CD4-positive, alpha-beta memory T cell (primary cell): ENCODE measurements at places on chromosomes 4 and X. TPM values are rescaled to one million over a fixed set of nuclear protein-coding genes. Genes with fewer than 3 reads are reported as not detected.

The IRF2 gene
- polyA plus RNA-seq: 72.6 TPM

The S100G gene
- not detected for polyA plus RNA-seq

The RAB9B gene
- polyA plus RNA-seq: 0.15 TPM

The RAB39B gene
- 7.9 TPM for polyA plus RNA-seq

The FAM9B gene
- polyA plus RNA-seq: not detected

The ETDB gene
- not detected for polyA plus RNA-seq

The IBSP gene
- polyA plus RNA-seq: not detected

The TRPC5OS gene
- not detected for polyA plus RNA-seq

The ANK2 gene
- polyA plus RNA-seq: not detected

The SMIM31 gene
- not detected for polyA plus RNA-seq

The BTC gene
- not detected for polyA plus RNA-seq

- H3K4me1 ChIP-seq: no peaks in the 10 kb centered on the region
Observed at GRCh38 chrX:132631579-132632232, 142.9 kb upstream of the MBNL3 start.

- H3K4me3 ChIP-seq: no peak overlapping the region
- no peak overlapping the region for H3K27ac ChIP-seq
- H3K4me1 ChIP-seq: no peaks in the 10 kb centered on the region
- H3K27me3 ChIP-seq: no peaks in the 10 kb centered on the region
Observed at GRCh38 chr4:58566260-58566659, 1456.1 kb upstream of the IGFBP7 start.

GRCh38 chr4:19823781-19824180, 427.9 kb upstream of the SLIT2 start:
- no peak for DNase-seq
- H3K4me1 ChIP-seq: no peaks in the 10 kb centered on the region
- no peaks in the 10 kb centered on the region for H3K36me3 ChIP-seq
- H3K4me3 ChIP-seq: no peak overlapping the region
- no peak overlapping the region for H3K27ac ChIP-seq

DNA sequence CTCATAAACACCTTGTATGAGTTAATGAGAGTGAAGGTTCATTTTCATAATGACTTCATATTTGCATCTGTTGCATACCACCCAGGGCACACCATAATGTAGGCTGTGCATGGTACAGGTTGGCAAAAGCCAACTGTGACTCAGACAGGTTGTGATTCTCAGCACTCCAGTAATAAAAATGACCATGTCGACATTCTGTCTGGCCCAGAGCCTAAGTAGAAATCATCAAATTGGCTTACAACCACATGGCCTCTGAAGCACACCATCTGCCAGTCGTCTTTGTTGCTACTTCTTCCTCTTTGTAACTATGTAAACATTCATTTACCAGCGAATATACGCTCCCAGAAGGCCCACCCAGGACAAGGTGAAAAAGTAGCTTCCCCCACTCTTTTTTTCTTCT, 459.5 kb downstream of the GASK1B start:
- H3K36me3 ChIP-seq: no peaks in the 10 kb centered on the region
- no peaks in the 10 kb centered on the region for H3K27me3 ChIP-seq
- no peak overlapping the region for H3K27ac ChIP-seq
- no peak for DNase-seq
- no peaks in the 10 kb centered on the region for H3K4me1 ChIP-seq
- no peak overlapping the region for H3K4me3 ChIP-seq

- H3K27me3 ChIP-seq: no peaks in the 10 kb centered on the region
- no peak overlapping the region for H3K27ac ChIP-seq
- DNase-seq: no peak
- H3K4me3 ChIP-seq: no peak overlapping the region
- no peaks in the 10 kb centered on the region for H3K4me1 ChIP-seq
Observed at GRCh38 chr4:62709618-62710252, 1509.6 kb downstream of the ADGRL3 start.

DNA sequence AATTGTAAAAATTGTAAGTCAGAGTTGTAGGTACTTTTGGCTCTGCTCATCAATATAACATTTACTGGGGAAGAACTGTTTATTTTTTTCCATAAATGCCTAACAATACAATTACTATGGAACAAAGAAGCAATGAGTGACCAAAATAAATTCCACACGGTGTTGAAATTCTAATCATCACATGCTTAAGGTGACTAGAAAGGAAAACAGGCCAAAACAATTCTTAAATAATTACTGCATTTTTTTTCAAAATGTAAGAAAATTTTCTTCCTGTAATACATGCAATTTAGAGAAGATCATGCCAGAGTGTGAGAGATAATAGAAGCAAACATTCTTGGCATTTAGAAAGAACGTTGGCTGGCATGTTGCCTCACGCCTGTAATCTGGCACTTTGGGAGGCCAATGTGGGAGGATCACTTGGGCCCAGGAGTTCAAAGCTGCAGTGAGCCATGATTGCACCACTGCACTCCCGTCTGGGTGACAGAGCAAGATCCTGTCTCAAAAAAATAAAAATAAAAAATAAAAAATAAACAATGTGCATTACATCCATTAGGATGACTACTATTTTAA, 22.5 kb downstream of the C4orf46 start:
- no peaks in the 10 kb centered on the region for H3K27me3 ChIP-seq
- H3K4me1 ChIP-seq: peaks cover 6% of the 10 kb centered on the region
- no peaks in the 10 kb centered on the region for H3K36me3 ChIP-seq
- no peak for DNase-seq

DNA sequence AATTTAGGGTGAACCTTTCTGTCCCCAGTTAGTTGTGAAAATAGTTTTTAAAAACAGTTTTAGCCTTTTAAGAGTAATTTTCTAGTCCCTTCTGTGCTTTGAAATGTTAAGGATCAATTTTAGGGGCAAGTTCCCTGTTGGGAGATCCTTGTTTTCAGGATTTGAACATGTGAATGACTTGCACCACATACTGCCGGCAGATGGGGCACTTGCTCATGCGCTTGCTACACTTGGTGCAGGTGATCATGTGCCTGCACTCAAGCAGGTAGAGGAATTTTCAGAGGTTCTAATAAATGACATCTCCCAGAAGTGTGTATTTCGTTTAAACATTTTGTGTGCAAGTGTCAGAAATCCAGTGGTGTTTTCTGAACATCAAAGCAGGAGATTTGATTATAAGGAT, 195.9 kb downstream of the CHM start:
- H3K27me3 ChIP-seq: no peaks in the 10 kb centered on the region
- H3K36me3 ChIP-seq: no peaks in the 10 kb centered on the region
- no peaks in the 10 kb centered on the region for H3K4me1 ChIP-seq
- H3K27ac ChIP-seq: no peak overlapping the region
- H3K4me3 ChIP-seq: no peak overlapping the region

DNA sequence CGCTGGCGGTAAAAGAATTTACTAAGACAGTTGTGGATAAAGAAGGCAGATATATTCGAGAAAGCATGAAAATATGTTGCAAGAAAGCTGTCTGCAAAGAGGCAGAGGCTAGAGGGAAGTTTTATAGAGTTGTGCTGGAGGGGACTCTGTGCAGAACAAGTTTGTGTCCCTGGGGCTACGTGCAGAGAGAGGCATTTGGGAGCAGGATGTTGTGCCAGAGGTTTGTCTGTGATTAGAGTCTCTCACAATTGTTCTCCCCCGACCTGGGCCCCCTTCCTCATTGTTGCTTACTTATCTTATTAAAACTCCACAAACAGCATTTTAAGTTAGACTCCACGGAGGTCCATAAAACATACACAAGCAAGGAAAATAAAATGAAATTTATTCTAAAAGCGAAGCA, 831.3 kb downstream of the NLGN4X start:
- DNase-seq: no peak
- H3K4me1 ChIP-seq: no peaks in the 10 kb centered on the region
- H3K36me3 ChIP-seq: no peaks in the 10 kb centered on the region
- H3K27ac ChIP-seq: no peak overlapping the region
- no peak overlapping the region for H3K4me3 ChIP-seq

- no peaks in the 10 kb centered on the region for H3K4me1 ChIP-seq
- H3K4me3 ChIP-seq: no peak overlapping the region
- DNase-seq: no peak
- H3K36me3 ChIP-seq: no peaks in the 10 kb centered on the region
Observed at GRCh38 chr4:3767570-3768288, 1.5 kb downstream of the ADRA2C start.

GRCh38 chr4:128636906-128637305, 172.6 kb upstream of the JADE1 start:
- H3K27me3 ChIP-seq: no peaks in the 10 kb centered on the region
- no peak overlapping the region for H3K27ac ChIP-seq
- no peaks in the 10 kb centered on the region for H3K36me3 ChIP-seq
- no peaks in the 10 kb centered on the region for H3K4me1 ChIP-seq
- no peak for DNase-seq

DNA sequence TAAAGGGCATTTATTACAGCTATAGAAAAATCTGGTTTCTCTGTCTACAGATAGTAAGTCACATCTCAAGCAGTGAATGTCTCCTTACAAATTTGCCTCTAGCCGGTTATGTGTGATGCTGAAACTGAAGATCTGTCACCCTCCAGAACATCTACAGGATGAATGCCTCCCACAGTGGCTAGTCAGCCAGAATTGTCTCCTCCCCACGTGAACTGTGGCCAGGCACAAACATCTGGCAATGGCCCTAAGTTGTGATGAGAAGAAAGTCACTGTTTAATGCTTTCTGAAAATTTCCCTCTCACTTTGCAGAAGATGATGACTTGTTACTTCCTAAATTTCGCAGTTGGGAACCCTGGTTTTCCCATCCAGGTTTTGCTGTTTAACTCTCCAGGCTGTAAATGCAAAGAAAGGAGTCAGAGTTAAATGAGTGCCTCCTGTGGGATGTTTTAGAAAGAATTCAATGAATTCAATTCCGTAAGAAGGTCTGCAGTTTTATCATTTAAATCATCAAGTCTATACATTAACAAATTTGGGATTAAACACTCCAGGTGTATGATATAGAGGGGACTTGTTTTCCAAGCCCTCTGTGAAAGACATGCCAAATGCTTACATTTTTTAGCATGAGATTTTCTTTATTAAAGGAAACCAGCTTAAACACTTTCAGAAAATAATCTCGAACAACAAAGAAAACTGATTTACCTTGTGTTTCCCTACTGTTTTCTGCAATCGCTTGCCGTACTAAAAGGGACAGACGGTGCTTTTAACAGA, 55.4 kb upstream of the TLR3 start:
- H3K36me3 ChIP-seq: no peaks in the 10 kb centered on the region
- no peak overlapping the region for H3K27ac ChIP-seq
- H3K4me1 ChIP-seq: no peaks in the 10 kb centered on the region
- DNase-seq: no peak
- H3K27me3 ChIP-seq: no peaks in the 10 kb centered on the region

GRCh38 chrX:48942895-48943294, 14.5 kb downstream of the OTUD5 start:
- no peak for DNase-seq
- H3K27ac ChIP-seq: peak overlapping the region; percentile 11
- H3K4me3 ChIP-seq: no peak overlapping the region
- H3K36me3 ChIP-seq: no peaks in the 10 kb centered on the region
- no peaks in the 10 kb centered on the region for H3K27me3 ChIP-seq

DNA sequence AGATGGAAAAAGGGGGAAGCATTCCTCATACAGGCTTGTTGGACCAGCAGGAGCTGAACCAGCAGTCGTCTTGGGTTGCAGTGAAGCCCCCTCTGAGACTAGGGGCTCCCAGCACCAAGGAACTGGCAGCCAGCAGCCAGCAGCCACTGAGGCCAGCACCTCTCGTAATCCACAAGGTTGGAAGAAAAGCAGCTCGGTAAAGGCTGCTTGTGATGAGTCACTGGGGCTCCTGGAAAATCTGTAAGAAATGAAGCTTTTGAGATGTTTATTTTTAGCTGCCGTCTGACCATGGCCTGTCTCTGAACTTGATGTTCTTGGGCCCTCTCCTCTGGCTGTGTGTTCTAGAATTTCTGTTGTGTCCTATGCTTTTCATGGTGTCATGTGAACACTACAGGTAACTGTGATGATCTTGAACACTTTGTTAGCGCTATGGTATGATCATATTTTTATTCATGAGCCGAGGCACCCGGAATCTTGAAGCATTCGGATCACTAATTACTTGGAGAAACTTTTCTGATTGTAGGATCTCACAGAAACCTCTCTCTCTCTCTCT, 18.6 kb downstream of the CLCN4 start:
- H3K36me3 ChIP-seq: no peaks in the 10 kb centered on the region
- H3K4me1 ChIP-seq: no peaks in the 10 kb centered on the region
- H3K27ac ChIP-seq: no peak overlapping the region
- DNase-seq: no peak

- H3K4me3 ChIP-seq: no peak overlapping the region
- H3K27me3 ChIP-seq: no peaks in the 10 kb centered on the region
- H3K36me3 ChIP-seq: no peaks in the 10 kb centered on the region
- no peaks in the 10 kb centered on the region for H3K4me1 ChIP-seq
- no peak for DNase-seq
Observed at GRCh38 chr4:85489273-85489981, 14.5 kb downstream of the ARHGAP24 start.

- H3K27ac ChIP-seq: no peak overlapping the region
- H3K4me1 ChIP-seq: peaks cover 12% of the 10 kb centered on the region
- DNase-seq: peak; percentile 73
- H3K36me3 ChIP-seq: no peaks in the 10 kb centered on the region
Observed at GRCh38 chr4:102449751-102450352, 51.3 kb upstream of the NFKB1 start.

DNA sequence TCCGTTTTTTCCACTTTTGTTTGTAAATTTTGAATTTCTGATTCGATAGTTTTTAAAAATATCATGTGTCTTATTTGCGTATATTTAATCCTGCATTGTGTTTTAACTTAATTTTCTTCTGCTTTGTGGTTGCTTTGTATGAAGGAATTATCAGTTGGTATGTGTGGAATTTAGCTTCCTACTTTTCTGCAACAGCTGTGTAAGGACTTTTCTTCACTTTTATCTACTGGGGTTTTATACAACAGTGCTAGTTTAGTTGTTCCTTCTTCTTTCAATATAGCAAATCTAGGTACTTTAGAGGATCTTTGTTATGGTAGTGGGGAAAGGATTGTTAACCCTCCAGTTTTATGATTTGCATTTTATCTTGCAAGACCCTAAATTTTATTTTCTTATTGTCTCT, 410.3 kb downstream of the CCSER1 start:
- no peak for DNase-seq
- H3K4me1 ChIP-seq: no peaks in the 10 kb centered on the region
- no peak overlapping the region for H3K27ac ChIP-seq

DNA sequence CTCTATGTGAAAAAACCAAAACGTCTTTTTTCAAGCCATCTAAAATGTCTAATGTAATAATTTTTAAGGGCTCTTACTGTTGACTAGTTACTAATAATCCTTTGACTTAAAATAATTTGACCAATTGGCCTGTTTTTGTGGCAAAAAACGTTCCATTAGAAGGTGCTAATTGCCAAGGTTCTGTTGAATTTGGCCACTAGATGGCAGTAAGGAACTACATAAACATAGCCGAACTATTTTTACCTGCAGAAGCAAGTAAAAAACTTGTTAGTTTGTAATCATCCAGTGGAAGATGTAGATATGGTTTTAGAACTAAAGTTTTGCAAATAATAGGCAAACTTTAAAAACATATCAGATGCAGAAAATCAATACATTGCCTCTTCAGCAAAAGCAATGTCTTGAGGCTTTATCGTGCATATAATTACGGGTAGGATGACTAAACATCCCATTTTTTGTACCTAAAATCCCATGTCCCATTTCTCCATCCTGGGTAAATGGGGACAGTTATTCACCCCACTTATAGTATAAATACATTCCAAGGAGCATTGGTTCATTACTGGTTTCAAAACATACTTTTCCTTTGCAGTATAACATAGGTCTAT, 57.6 kb downstream of the PROM1 start:
- H3K36me3 ChIP-seq: no peaks in the 10 kb centered on the region
- H3K27ac ChIP-seq: no peak overlapping the region
